ENCODE measurements at places on chromosomes 6 and 20. TPM values are rescaled to one million over a fixed set of nuclear protein-coding genes. Genes with fewer than 3 reads are reported as not detected.

BNIP5 gene
- not detected for total RNA-seq

COX4I2 gene
- total RNA-seq = not detected

- DNase-seq = no peak
- peaks cover 2% of the 10 kb centered on the region for H3K36me3 ChIP-seq
Measured at GRCh38 chr6:44569931-44570385, 182.5 kb downstream of the CDC5L start.

- H3K27ac ChIP-seq = peak overlapping the region; percentile 85
- H3K4me1 ChIP-seq = peaks cover 29% of the 10 kb centered on the region
- H3K4me3 ChIP-seq = peak overlapping the region; percentile 96
- DNase-seq = no peak
Measured at GRCh38 chr6:138107752-138108592, 753 bp upstream of the PERP start.

- no peaks in the 10 kb centered on the region for H3K4me1 ChIP-seq
- no peak overlapping the region for H3K27ac ChIP-seq
- H3K4me3 ChIP-seq = no peak overlapping the region
- no peaks in the 10 kb centered on the region for H3K36me3 ChIP-seq
- no peak for DNase-seq
Measured at GRCh38 chr6:128376952-128377503, 143.4 kb downstream of the PTPRK start.
